ENCODE measurements at places on chromosomes 13 and 19.

DNA sequence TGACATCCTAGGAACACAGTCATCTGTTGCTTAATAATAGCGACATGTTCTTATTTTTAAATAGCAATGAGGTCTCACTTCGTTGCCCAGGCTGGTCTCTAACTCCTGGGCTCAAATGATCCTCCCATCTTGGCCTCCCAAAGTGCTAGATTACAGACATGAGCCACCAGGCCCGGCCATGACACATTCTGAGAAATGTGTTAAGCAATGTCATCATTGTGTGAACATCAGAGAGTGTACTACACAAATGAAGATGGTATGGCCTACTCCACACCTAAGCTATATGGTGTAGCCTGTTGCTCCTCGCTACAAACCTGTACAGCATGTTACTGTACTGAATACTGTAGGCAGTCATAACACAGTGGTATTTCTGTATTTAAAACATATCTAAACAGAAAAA is 24.6 kb upstream of the GARRE1 start:
- peak; percentile 61 for DNase-seq

- peak; percentile 79 for DNase-seq
These were observed 40.8 kb upstream of the GPR183 start for GRCh38 chr13:99347911-99348451.

GRCh38 chr19:38333245-38333644 is 2.4 kb upstream of the CATSPERG start:
- DNase-seq: no peak

GRCh38 chr19:4229179-4229931 is at the start of gene EBI3:
Gene EBI3 (plus strand): TSS chr19:4229523. CDS start chr19:4229551, 28 bp downstream.
- peak; percentile 73 for DNase-seq

DNA sequence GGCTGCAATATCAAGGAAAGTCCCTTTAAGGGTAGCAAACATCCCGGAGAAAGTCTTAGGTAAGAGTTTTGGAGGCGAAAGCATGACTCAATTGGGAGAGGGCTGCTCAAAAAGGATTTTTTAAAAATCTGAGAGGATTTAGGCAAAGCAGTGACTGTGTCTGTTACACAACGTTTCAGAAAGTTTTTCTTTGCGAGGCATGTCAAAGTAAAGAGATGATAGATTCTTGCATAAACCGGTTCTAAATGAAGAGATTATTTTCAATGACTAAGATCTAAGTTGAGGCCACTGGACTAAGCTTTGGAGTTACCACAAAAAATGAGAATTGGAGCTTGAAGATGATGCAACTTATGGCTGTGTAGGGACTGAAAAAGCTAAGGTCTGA is 43.7 kb upstream of the ENOX1 start:
- no peak for DNase-seq

- no peak for DNase-seq
These were observed 80.5 kb downstream of the GPC6 start for GRCh38 chr13:93307136-93307535.

GRCh38 chr13:102839462-102839861 is 6.4 kb upstream of the ERCC5 start:
- no peak for DNase-seq

GRCh38 chr13:46812301-46812797 is 15.4 kb upstream of the ESD start:
- no peak for DNase-seq

DNA sequence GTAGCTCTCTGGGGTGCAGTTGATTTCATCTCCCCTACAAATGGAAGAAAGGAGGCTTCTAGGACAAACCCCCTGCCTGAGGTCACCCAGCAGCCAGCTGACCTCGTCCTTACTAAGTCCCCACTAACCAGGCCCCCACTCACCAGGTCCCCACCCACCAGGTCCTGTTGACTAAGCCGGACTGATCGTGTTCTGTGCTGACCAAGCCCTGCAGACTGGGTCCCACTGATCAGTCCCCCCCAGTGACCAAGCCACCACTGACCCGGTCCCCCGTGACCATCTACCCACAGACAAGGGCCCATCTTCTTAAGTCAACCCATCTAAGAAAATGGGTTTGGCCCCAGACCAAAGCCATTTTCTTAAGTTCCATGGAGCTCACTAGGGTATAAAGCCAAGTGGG is 36.8 kb upstream of the TPM4 start:
- no peak for DNase-seq

DNA sequence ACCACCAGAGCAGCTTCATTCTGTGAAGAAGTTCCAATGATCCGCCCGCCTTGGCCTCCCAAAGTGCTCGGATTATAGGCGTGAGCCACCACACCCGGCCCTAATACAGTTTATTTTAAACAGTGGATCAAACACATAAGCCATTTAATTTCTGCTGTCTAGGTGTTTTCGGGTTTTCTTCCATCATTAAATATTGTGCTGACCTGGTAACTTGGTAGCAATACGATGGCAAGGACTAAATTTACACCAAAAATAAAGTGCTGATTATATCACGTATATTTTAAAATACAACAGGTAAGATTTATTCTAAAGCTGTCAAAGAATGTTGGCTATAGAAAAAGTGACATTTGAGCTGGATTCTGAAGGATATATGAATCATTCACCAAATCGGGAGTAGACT is 1.3 kb downstream of the MED4 start:
- no peak for DNase-seq

DNA sequence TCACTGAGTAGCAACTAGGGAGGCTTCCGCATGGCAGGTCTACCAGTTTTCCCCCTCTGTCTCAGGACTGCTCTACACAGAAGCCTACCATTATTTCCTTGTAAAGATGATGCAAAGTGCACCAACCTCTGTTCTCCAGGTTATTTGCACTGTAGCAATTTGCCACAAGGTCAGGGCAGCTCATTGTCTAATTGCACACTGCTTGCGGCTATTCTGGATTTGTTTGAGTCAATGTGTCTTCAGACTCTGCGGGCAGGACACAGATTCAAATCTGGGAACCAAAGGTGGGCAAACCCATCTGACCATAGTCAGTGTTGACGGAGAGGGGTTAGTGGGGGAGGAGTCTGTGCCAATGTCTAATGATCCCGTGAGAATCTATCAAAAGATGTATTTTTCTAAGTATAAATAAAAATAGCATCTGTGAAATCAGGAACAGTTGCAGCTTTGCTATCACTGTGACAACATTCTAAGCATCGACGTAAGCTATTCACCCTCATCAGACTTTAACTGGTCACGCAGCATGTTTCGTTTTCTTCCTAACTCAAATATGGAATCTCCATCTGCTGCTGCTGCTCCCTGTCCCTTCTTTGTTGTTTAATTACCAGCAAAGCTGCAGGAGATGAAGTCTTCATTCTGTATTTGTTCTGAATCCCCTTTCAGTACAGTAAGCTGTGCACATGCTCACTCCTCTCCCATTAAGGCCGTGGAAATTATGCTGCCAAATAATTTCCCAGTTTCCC is 26.4 kb downstream of the CYSLTR2 start:
- no peak for DNase-seq

- DNase-seq: no peak
These were observed 53.8 kb downstream of the RNF6 start for GRCh38 chr13:26168237-26168814.

GRCh38 chr19:2228157-2229030 is 7.7 kb downstream of the PLEKHJ1 start:
- DNase-seq: no peak

- DNase-seq: no peak
These were observed 1.9 kb downstream of the TMEM145 start for GRCh38 chr19:42315024-42315423.

- peak; percentile 1 for DNase-seq
These were observed 38.0 kb upstream of the ZNF573 start for GRCh38 chr19:37817180-37817981.

DNA sequence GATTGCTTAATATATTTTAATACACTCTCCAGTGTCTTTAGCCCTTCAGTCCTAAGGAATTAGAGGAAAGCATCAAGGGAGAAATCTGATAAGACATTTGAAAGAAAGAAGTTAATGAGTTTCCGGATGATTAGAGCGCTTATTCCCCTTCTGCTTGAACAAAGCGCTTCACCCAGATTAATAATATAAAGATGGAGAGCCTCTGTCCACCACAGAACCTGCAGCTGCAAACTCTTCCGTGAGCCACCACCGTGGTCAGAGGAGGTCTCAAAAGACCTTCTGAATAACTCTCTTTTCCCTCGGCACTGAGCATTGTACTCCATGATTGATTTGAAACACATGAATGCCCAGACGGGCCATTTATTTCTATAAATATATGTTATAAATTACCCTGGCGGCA is 14.2 kb upstream of the TUBGCP3 start:
- DNase-seq: no peak

DNA sequence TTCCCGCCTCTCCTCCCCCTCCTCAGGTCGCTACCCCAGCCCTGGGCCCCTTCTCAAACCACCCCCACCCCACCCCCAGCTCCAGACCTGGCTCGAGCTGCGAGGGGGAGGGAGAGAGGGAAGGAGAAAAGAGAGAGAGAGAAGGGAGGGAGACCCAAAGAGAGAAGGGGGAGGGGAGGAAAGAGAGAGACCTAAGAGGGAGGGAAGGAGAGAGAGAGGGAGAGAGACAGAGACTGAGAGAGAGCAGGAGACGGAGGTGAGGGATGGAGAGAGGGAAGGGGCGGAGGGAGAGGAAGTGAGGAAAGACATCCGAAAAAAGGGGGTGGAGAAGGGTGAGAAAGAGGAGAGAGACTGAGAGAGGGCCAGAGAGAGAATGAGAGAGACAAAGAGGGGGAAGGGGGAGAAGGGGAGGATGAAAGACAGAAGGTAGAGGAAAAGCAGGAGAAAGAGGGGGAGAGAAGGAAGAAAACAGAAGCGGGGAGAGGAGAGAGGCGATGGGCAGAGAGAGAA is 2.0 kb upstream of the SPACA6 start:
- DNase-seq: no peak

DNA sequence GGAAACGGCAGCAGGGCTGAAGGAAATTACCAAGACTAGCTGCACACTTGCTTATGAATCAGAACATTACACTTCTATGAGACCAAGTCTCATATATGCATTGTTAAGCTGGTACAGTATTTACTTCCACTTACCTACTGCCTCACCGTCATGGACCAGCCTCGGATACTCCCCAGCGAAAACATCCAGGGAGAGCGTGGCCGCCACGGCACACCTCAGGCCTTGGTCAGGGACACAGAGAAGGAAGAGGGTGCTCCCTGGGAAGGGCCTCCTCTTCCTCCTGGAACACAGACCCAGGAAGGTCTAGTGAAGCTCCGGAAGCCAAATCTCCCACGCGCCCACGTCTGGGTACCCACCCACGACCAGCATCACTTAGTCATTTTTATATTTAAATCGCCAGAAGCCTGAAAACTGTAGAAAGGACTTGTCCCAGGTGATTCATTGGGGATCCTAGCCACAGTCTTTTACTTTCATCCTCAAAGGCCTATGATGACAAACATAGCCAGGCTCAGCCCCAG is 24.4 kb upstream of the MTIF3 start:
- no peak for DNase-seq

GRCh38 chr13:27168086-27168485 is 3.5 kb downstream of the USP12 start:
- no peak for DNase-seq

GRCh38 chr13:82136880-82137279 is 1745.4 kb downstream of the SLITRK1 start:
- DNase-seq: no peak

- DNase-seq: no peak
These were observed 130.7 kb downstream of the MYO16 start for GRCh38 chr13:108760129-108760528.

DNA sequence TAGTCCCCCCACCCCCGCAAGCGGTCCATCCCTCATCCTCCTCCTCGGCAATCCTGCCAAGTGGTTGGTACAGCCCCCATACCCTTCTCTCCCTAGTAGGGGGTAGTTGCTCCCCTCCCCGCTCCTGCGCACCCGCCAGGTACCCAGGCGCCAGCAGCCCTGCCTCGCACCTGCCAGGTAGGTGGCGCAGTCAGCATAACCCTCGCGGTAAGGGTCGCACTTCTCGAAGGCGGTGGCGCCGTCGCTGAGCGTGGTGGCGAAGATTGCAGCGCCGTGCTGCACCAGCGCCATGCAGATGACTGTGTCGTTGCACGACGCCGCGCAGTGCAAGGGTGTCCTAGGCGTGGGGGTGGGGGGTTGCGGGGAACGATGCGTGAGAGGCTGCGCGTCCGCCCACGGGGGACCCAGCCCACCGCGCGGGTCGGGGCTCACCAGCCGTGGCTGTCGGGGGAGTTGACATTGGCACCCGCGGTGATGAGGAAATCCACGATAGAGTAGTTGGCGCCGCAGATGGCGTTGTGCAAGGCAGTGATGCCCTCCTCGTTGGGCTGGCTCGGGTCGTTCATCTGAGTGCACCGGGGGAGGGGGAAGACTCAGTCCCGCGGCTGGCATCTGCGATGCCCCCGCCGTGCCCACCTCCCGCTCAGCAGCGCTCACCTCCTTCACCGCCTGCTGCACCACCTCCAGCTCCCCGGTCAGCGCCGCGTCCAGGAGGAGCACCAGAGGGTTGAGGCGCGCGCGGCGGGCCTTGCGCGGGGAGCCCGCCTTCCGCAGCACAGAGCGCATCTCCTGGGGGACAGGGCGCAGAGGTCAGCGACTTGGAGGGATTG is 15.2 kb upstream of the ERCC2 start:
- DNase-seq: no peak

DNA sequence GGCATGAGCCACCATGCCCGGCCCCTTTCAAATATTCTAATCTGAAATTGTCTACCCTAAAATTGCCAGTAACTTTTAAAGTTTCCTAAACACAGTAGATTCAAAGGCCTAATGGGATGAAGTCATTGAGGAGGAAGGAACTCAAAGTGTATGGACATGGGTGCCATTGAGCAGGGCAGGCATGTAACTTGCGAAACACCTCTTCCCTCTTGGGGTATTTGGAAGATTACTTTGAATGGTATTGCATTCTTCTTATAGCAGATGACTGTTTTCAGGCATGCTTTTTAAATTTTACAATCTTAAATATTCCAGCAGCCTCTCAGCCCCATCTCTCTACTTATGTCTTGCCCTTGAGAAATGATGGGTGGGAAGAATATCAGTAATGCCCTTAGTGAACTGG is 21.0 kb downstream of the TM9SF2 start:
- no peak for DNase-seq

GRCh38 chr19:15838351-15838750 is 22.9 kb upstream of the OR10H1 start:
- DNase-seq: no peak

GRCh38 chr13:67140006-67140405 is 90.1 kb downstream of the PCDH9 start:
- DNase-seq: no peak

- no peak for DNase-seq
These were observed 66.8 kb upstream of the NPAS1 start for GRCh38 chr19:46952874-46953273.

- peak; percentile 83 for DNase-seq
These were observed 22.7 kb upstream of the POP4 start for GRCh38 chr19:29583196-29583999.

DNA sequence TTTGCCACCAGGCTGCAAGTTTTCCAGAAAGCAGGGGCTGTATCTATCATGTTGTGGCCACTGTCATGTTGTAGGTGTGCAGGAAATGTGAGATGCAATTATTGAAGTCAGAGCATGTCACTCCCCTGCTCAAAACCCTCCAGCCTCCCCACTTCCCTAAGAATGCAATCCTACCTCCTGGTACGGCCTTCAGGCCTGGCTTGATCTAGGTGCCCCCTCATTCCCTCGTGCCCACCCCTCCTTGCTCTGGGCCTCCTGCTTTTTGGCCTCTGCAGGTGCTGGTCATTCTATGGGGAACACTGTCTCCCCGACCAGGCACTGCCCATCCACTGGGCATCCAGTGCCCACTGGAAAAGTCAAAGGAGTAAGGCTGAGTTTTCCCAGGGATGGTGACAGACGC is 28.5 kb upstream of the MATK start:
- DNase-seq: no peak

- DNase-seq: no peak
These were observed 711 bp downstream of the FUT2 start for GRCh38 chr19:48696353-48697010.

All from activated CD4-positive, alpha-beta T cell treated with anti-CD3 and anti-CD28 coated beads, Interleukin-2, Interleukin-6, amounts not matched to agents 100 ng/mL and 50 ng/mL, durations not matched to agents 16 hours and 8 hours (primary cell).